Activated CD4-positive, alpha-beta memory T cell treated with anti-CD3 and anti-CD28 coated beads for 36 hours (primary cell): ENCODE measurements at places on chromosomes 2 and 18.

DNA sequence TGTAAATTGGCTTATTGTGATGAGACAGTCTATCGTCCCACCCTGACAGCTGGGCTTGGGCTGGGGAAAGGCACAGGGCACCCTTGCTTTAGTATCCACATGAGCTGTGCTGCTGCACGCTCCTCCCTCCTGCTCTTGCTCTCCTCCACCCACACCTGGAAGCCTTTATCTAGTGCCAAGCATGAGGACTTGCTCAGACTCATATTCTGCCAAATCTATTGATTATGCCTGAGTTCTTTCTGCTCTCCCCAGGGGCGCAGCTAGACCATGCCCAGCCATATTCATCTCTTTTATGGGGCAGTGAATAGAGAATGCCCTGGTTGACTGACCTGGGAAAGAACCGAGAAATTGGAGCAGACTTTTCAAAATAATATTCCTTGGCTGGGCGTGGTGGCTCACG lies 29.0 kb upstream of the DPYSL5 start:
- no peak for DNase-seq

GRCh38 chr2:12651641-12652040 lies 65.1 kb upstream of the TRIB2 start:
- DNase-seq, result no peak

- no peak for DNase-seq
These were observed 51.7 kb downstream of the SUMO1 start for GRCh38 chr2:202186641-202187202.

GRCh38 chr2:232698556-232699091 lies 1.5 kb downstream of the GIGYF2 start:
- no peak for DNase-seq

GRCh38 chr18:75209951-75210258 lies 692 bp upstream of the TSHZ1 start:
- no peak for DNase-seq

GRCh38 chr2:16227811-16228462 lies 287.6 kb downstream of the MYCN start:
- no peak for DNase-seq

DNA sequence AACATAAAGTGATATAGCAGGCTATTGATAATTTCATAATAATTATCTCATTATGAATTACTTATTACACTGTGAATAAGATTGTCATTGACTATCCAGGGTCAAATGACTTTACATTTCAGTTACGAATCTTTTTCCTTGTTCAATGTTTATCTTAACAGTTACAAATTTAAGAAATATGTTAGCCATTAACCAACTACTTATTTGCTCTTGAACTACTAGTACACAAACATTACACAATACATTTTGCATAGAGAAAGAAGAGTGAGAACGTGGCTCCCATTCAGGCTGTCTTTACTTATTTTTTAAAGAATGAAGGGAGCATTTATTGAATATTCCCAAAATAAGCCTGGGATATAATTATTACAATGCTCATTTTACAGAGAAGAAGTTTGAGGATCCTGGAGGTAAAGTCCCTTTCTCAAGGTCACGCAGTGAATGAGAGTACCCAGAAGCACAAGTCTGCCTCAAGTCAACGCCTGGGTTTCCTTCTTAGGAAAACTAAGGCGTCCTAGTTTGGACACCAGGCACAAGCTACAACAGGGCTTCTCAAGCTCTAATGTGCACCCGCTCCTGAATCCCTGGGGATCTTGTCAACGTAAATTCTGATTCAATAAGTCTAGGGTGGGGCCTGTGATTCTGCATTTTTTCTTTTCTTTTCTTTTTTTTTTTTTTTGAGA lies 164.2 kb downstream of the FIGN start:
- DNase-seq, result no peak
